Occipital lobe (tissue), 3 donors: ENCODE measurements at places on chromosomes 3 and 15.

GRCh38 chr3:152243301-152243711, 25.4 kb upstream of the MBNL1 start:
- no peak for DNase-seq

DNA sequence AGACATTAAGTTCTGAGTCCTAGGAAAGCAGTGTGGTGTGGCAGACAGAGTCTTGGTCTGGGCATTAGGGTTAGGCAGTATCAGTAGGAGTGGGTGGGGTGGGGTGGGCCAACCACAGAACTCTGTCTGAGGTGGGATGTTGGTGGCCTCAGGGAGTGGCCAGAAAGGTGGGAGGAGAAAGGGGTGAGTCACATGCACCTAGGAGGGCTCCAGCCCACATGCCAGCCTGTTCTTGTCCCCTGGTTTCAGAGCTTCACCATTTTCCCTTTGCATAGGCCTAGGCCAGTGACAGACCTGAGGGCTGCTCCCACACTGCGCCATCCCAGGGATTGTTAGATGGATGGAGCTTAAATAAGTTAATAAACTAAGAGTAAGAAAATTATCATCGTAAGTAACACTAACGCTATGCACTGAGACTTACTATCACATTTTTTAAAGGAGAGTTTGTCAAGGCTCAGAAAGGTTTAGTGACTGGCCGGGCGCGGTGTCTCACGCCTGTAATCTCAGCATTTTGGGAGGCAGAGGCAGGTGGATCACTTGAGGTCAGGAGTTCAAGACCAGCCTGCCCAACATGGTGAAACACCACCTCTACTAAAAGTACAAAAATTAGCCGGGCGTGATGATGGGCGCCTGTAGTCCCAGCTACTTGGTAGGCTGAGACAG, 33.8 kb downstream of the DNASE1L3 start:
- DNase-seq = no peak

- no peak for DNase-seq
These were observed 114.5 kb downstream of the RARB start for GRCh38 chr3:25542492-25543039.

GRCh38 chr3:126082362-126083137, 1.4 kb downstream of the SLC41A3 start:
- DNase-seq = no peak

DNA sequence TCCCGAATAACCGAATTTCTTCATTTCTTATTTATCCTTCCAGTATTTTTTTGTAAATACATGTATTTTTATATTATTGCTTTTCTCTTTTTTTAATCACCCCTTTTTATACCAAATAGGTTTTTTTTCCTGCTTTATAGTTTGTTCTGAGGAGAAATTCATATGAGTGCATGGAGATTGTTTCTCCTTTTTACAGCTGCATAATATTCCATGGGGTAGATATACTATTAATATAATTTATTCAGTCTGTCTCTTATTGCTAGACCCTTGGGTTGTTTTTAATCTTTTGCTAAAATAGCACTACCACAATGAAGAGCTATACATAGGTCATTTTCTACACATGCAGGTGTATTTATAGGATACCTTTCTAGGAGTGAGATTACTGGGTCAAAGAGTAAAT, 3.5 kb upstream of the TMEM87A start:
- no peak for DNase-seq
